ENCODE measurements at places on chromosomes 4 and X.

DNA sequence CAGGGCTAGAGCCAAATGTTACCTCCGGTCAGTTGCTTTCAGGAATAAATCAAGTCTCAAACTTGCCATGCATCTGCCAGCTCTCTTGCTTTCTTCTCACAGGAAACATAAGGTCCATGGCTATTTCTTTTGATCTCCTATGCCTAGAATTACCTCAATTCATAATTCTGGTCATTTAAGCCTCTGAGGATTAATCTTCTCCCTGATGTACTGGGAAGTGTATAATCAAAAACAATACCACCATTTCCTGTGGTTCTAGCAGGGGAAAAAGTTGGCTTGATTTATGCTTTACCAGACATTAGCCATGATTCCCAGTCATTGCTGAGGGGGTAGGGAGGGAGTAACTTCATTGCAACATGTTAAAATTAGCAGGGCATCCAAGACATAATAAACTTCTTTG lies 268.7 kb upstream of the EMCN start:
- DNase-seq: no peak

DNA sequence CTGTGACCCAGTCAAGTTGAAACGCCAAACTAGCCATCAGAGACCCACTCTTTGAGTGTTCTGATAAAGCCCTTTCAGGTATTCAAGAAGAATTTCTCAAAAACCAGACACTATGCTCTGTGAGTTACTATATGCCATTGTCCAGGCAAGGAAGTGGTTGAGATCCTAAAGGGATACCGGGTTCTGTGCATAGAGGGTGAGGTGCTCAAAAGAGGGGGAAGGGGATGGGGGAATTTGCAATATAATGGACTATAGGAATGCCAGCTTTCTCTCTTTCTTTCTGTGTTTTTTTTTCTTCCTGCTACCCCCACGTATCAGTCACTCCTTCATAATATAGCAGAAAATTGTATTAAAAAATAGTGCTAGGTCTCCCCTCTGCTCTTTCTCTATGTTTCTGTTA lies 1619.0 kb downstream of the STIM2 start:
- DNase-seq: no peak

- no peak for DNase-seq
Measured at GRCh38 chr4:177558995-177559394, 116.8 kb upstream of the AGA start.

- DNase-seq: no peak
Measured at GRCh38 chrX:16903274-16904022, 33.3 kb upstream of the RBBP7 start.

DNA sequence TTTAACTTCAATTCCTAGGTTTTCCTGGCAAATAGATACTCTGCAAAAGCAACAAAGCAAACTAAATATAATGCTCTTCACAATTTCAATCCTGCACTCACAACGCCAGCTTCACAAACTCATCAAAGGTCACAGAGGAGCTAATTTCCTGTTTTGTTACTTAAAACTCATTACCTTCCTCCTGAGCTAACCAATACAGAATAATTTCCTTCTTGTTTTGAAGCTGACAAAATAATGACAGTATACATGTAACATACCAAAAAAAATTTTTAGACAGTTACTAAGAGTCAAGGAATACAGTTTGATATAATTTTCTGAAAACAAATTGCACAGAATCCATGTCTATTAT lies 17.9 kb downstream of the CNOT6L start:
- DNase-seq: no peak

DNA sequence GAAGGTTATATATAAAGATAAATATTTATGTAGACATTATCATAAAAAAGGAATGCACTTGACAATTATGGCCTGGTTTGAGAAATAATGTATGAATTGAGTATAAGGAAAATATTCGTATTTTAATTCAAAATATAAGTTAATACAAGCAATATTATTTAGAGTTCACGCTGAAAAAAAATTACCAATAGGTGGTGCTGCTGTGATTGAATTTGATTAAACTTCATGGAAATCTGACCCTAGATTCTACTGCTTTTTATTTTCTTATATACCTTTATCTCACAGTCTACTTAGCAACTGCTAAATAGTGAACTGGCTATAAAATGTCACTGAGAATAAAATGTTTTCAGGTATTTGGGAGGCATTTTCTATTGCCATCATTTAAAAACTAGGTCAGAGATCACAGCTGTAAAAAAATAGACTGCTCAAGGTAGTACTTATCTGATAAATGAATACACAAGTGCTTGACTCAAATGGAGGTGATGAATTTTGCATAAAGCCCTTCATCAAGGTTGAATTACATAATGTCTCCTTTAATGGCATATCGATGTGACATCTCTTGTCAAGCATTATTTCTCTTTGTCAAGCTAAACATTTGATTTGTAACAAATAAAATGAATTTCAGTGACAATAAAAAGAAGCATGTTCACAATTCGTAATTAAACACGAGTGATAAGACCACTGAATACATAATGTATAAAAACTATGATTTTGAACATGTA lies 1638.8 kb upstream of the PCDH7 start:
- no peak for DNase-seq

GRCh38 chrX:115174548-115174947 lies 14.7 kb upstream of the RBMXL3 start:
- no peak for DNase-seq

GRCh38 chrX:378443-378842 lies 8.3 kb downstream of the PPP2R3B start:
- no peak for DNase-seq

DNA sequence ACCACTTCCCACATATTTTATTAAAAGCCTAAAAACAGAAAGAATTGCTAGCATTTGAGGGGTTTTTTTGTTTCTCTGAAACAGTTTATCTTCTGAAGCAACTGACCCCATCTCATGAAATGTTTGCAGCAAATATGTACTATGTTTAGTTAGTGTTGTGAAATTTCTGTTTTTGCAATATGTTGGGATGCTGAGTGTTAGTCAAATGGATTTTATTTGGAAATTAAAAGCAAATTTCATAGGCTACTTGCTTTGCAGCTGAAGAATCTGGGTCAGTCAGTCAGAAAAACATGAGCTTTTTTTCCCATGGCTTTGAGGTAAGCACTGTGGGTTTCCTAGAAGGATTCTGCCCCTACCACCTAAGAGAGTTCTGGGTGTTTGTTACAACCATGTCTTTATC lies 184.9 kb upstream of the DKK2 start:
- no peak for DNase-seq

- no peak for DNase-seq
Measured at GRCh38 chr4:99029018-99029735, 33.7 kb downstream of the METAP1 start.

DNA sequence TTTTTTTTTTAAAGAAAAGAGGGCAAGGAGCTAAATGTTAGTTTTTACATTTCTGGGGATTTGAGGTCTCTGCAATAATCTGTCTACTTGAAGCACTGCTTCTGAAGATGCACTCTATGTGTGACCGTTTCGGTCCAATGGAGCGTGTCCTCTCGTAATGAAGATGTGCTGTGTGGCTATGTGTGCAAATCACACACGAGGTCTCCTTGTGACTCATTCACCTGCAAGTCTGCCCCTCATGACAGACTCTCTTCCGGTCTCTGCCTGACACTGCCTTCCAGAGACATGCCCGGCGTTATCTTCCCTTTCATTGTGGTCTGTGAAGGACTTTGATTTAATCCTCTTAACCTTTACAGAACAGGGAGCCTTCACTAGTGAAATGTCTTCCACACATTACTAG lies 84.3 kb downstream of the TRAM1L1 start:
- no peak for DNase-seq

- DNase-seq: no peak
Measured at GRCh38 chr4:10640561-10641201, 43.9 kb downstream of the CLNK start.

GRCh38 chrX:64850371-64851082 lies 125.7 kb downstream of the ZC4H2 start:
- DNase-seq: no peak

GRCh38 chrX:131083510-131084142 lies 25.5 kb downstream of the ARHGAP36 start:
- no peak for DNase-seq

DNA sequence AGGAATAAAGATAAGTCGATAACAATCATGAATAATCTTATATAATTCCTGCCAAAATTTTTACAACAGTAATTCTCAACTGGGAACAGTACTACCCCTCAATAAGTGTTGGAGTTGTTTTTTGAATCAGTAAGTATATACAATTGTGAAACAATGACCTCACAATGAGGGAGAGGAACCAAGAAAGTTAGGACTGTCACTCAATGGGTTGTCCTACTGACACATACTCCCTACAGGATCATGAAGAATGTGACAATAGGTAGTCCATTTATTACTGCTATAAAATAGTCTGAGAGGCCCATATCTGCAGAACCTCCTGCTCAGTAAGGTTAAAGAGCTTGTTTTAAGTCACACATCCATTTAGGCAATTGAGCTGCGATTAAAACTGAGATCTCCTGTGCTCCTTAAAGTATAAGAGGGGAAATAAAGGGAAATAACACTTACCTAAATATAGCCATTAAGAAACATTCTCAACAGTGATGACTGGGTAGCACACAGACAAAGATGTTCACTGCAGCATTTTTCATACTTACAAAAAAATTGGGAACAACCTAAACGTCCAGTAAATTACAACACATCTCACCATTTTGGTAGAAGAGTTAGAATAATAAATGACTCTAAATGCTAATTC lies 26.2 kb downstream of the FBXW7 start:
- DNase-seq: no peak

- DNase-seq: no peak
Measured at GRCh38 chr4:42554072-42554471, 102.8 kb downstream of the ATP8A1 start.

GRCh38 chrX:133654811-133655210 lies 239.5 kb upstream of the GPC4 start:
- DNase-seq: no peak

- no peak for DNase-seq
Measured at GRCh38 chrX:150202641-150203247, 160.4 kb upstream of the MAMLD1 start.

DNA sequence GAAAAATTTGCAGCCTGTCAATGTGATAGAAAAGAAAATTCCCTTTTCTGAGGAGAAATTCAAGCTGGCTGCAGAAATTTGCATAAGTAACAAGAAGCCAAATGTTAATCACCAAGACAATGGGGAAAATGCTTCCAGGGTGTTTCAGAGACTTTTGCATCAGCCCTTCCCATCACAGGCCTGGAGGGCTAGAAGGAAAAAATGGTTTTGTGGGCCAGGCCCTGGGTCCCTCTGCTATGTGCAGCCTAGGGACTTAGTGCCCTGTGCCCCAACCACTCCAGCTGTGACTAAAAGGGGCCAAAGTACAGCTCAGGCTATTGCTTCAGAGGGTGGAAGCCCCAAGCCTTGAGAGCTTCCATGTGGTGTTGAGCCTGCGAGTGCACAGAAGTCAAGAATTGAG lies 23.9 kb downstream of the ZNF275 start:
- no peak for DNase-seq

DNA sequence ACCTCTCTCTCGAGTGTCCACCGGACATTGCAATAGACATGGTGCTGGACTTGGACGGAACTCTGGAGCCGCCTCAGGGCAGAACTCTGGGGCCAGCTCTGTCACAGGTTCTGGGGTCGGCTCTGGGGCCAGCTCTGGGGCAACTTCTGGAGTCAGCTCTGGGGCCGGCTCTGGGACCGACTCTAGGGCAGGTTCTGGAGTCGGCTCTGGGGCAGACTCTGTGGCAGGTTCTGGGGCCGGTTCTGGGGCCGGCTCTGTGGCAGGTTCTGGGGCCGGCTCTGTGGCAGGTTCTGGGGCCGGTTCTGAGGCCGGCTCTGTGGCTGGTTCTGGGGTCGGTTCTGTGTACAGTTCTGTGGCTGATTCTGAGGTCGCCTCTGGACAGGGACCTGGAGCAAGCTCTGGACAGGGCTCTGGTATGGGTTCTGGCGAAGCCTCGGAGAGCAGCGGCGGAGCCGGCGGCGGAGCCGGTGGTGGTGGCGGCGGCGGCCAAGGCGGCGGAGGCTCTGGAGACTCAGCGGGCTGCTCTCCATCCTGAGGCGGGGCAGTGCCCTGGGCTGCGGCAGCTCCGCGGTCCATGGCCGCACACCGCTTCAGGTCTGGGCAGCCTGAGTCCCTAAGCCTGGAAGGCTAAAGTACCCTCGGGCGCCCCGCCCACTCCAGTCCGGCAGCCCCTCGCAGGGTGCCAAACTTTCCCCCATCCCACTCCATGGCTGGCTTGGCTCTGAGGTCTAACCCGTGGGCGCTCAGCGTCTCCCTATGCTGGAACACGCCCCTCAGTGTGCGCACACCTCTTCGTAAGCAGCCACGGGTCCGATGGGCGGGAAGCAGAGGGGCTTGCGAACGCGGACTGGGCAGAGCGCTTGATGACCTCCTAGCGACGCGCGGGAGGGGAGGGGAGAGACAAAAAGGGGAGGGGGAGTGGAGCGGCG lies at the start of gene DGKK:
TSS of gene DGKK (minus strand) at position 723 of the 929 bp plus-strand sequence. CDS start at position 576, 147 bp downstream.
- DNase-seq: no peak

- no peak for DNase-seq
Measured at GRCh38 chr4:87669373-87669772, 19.3 kb downstream of the DMP1 start.

DNA sequence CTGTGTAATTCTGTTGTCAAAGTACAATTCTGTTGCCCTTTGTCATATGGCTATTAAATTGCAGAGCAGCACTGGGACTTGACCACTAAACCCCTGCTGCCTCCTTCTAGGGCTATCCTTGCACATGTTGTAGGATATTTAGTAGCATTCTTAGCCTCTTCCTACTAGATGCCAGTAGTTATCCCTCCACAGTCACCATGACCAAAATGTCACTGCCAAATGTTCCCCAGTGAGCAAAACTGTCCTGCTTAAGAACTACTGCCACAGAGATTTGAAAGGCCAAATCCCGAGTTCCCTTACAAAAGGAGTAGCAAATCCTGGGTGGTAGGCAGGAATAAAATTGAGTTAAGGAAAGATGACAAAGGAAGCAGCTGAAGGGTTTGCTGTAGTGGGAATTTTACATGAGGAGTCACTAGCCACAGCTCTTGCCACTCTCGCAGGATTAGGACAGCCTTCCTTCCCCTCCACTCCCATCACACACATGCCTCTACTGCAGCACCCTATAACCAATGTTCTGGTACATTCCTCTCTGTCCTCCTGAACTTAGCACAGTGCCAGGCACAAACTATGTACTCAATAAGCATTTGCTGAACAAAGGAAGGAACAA lies 8.4 kb downstream of the APBB2 start:
- DNase-seq: no peak

- DNase-seq: no peak
Measured at GRCh38 chr4:47060561-47060960, 29.2 kb downstream of the GABRB1 start.

GRCh38 chr4:13201241-13201640 lies 282.9 kb downstream of the RAB28 start:
- no peak for DNase-seq

DNA sequence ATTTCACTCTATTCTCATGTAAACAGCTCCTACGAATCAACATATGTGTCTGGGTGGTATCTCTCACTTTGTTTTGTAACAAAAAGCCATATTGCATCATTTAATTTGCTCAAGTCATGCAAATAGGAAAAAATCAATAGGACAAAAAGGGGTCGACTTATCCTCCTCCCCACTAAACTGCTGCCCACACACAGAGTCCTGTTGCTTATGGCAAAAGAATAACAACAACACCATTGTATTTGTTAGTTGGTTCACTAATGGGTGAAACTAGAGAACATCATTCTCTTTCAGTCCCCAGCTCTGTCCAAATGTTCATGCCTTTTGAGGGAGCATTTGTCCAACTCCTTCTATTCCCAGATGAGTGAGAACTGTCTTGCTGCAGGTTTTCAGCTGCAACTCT lies 2.1 kb downstream of the HHIP start:
- no peak for DNase-seq

- no peak for DNase-seq
Measured at GRCh38 chrX:15903186-15903681, 48.6 kb upstream of the AP1S2 start.
